ENCODE measurements at places on chromosomes 6 and 20.

GRCh38 chr6:8657522-8657921 is 222.2 kb upstream of the SLC35B3 start:
- no peak for DNase-seq

GRCh38 chr20:50034567-50035180 is 51.9 kb downstream of the SNAI1 start:
- DNase-seq, result peak; percentile 36

- peak; percentile 74 for DNase-seq
Observed at GRCh38 chr20:46694484-46694883, 5.2 kb upstream of the TP53RK start.

- no peak for DNase-seq
Observed at GRCh38 chr6:148382861-148383260, 40.2 kb downstream of the SASH1 start.

GRCh38 chr6:89525786-89526562 is 93.0 kb downstream of the ANKRD6 start:
- no peak for DNase-seq

- DNase-seq, result no peak
Observed at GRCh38 chr6:31794866-31795615, 511 bp downstream of the VARS1 start.

DNA sequence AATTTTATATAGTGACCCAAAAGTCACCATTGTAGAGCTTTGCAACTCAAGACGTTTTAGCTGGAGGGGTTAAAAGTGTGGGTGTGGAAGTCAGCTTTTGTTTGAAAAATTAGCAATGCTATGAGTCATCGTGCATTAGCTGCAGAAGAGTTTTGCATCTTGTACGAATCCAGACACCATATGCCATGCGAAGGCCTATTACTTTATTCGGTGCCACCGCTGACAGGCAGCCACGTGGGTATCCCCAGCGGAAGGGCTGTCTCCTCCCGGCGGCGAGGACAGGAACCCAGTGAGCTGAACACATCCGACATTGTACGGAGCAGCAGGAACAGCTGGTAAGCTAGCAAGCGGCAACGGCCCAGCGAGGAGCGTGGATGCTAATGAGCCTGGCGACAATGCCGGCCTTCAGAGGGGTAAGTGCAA is 84.4 kb downstream of the INSM1 start:
- peak; percentile 51 for DNase-seq

- DNase-seq, result no peak
Observed at GRCh38 chr6:38062066-38062465, 242.5 kb downstream of the ZFAND3 start.

- DNase-seq, result no peak
Observed at GRCh38 chr6:28323813-28324424, 12.0 kb downstream of the ZSCAN31 start.

DNA sequence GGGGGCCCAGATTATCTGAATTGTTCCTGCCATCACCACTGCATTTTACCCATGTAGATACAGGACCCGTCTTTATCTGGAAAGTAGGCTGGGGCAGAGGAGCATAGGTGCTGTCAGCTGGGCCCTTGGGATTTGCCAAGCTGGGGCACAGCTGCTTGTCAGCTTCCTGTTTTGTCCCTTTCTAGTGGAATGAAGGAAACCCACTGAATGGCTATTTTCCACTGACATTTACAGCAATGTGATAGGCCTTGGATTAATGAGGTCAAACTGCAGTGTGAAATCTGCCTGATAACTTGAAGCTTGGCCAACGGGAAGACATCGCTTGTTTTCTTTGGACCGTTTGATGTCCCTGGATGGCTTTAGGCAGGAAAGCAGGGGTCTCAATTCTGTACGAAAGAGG is 6.7 kb downstream of the PPP1R16B start:
- no peak for DNase-seq

GRCh38 chr6:7542874-7543624 is 1.6 kb downstream of the DSP start:
- peak; percentile 33 for DNase-seq

GRCh38 chr6:163529605-163530004 is 115.1 kb downstream of the QKI start:
- DNase-seq, result peak; percentile 83

GRCh38 chr6:36350681-36351571 is 14.2 kb upstream of the BNIP5 start:
- peak; percentile 98 for DNase-seq

GRCh38 chr6:113405326-113406047 is 451.7 kb upstream of the MARCKS start:
- no peak for DNase-seq

GRCh38 chr6:168000198-168001028 is 2.9 kb downstream of the KIF25 start:
- DNase-seq, result no peak

GRCh38 chr6:110999634-111000270 is 17.9 kb downstream of the RPF2 start:
- DNase-seq, result peak; percentile 63

- no peak for DNase-seq
Observed at GRCh38 chr6:145332011-145332410, 403.3 kb downstream of the EPM2A start.

GRCh38 chr20:57390604-57391438 is at the start of gene RBM38:
RBM38 (plus strand) TSS chr20:57391396; CDS start chr20:57391582, 186 bp downstream.
- DNase-seq, result peak; percentile 42

GRCh38 chr6:84177241-84177640 is 50.2 kb downstream of the CEP162 start:
- no peak for DNase-seq

DNA sequence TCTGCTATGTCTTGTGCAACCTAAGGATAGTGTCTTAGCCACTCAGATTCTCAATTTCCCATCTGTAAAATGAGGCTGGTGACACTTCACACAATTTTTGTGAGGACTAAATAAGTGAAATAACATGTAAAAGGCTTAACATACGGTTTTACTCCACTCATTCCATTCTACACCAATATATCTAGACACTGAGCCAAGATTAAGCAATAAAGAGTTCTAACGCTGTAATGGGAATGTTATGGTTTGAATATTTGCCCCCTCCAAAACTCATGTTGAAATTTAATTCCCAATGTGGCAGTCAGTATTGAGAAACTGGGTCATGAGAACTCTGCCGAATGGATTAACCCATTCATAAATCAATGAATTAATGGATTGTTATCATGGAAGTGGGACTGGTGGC is 301.0 kb downstream of the HACE1 start:
- no peak for DNase-seq

DNA sequence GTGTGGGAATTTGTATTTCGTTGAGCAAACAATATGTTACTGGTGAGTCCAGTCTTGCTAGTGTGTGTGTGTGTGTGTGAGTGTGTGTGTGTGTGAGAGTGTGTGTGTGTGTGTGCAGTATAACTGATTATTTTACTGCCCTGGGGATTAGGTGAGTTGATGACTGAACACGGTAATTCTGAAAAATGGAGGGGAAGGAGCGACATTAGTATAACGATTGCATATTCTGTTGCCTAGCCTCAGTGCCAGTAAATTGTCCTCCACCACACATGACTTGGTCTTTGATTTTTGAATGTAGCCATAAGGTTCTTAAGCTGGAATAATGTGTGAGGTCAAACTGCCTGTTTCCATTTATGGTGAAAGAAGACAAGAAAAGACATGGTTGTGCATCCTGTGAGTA is 121.1 kb downstream of the SLC24A3 start:
- no peak for DNase-seq

- no peak for DNase-seq
Observed at GRCh38 chr6:1729133-1729749, 119.5 kb downstream of the FOXC1 start.

GRCh38 chr6:161367472-161367871 is 93.6 kb upstream of the AGPAT4 start:
- DNase-seq, result no peak

DNA sequence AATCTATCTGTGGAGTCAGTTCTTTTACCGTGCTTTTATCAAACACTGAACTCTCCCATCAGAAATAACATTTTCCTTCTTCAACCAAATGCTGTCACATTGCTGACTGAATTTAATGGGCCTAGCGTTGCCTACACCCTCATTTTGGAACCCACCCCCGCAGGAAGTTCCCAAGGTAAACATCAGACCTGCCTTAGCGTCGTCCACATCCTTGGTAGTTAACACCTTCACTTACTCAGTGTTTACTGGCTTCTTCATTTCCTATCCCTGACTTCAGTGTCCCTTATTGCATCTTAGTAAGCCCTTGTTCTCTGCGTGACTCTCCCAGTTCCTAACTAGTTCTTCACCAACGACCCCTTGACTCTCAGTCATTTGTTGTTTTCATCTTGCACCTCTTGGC is 491.4 kb upstream of the SOX4 start:
- DNase-seq, result no peak

GRCh38 chr6:35096129-35096862 is 44.8 kb downstream of the TCP11 start:
- DNase-seq, result peak; percentile 83

GRCh38 chr20:55919319-55919718 is 86.0 kb downstream of the CBLN4 start:
- no peak for DNase-seq

DNA sequence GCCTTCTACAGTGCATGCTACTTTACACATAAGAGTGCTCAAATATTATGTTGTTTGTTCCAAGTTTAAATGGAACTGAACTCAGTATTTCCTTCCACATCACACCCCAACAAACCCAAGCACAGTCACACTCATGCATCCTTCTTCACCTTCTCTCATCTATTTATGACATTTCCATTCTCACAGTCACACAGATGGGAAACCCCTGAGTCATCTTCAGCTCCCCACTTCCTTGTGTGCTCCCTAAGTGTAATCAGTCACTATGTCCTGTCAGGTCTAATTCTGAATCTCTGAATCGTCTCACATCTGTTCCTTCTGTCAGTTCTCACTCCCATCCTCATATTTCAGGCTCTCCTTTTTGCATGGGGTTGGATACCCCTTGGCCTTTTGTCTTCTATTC is 96.0 kb downstream of the RIMS1 start:
- DNase-seq, result no peak

GRCh38 chr6:72703093-72703492 is 81.2 kb downstream of the KCNQ5 start:
- no peak for DNase-seq

GRCh38 chr6:119189498-119189897 is 111.0 kb upstream of the FAM184A start:
- DNase-seq, result no peak

GRCh38 chr20:8575114-8575513 is 443.0 kb downstream of the PLCB1 start:
- DNase-seq, result no peak

GRCh38 chr6:45209762-45210161 is 118.4 kb upstream of the RUNX2 start:
- peak; percentile 5 for DNase-seq

DNA sequence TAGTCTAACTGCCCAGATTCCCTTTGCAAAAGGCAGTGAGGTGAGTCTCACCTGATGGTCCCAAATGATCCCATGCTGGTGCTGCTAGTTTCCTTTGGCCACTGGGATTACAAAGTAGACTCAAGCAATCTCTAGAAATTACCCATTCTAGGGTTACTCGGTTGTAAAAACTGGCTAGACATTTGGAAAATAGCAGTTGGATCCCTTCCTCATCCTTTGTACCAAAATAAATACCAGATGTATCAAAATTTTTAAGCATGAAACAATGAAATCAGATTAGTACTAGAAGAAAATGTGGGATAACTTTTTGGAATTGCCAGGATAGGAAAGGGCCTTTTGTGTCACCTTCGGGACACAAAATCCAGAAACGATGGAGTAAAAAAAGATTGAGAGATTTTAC is 112.9 kb upstream of the TOP1 start:
- DNase-seq, result no peak

DNA sequence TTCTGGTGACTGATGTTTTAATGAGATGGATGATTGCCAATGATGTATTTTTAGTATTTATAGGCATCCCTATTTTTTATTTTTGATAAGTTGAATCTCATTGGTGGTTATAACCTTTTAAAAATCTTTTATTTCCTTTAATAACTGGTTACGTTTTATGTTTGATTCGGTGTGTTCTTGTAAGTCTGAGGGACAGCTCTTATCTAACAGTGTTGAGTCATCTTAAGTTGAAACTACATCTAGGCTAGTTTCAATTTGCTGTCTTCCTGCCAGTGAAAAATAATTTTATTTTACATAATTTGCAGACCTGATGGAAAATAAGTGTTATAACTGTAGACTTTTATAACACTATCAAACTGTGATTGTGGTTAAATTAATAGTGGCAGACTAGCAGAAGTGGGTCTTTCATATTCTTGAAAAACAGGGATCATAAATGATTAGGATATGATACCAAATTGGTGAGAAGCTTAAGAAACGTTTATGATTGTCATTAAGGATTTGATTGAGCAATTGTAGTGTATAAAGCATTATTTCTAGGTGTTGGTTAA is 4.6 kb downstream of the AFDN start:
- DNase-seq, result peak; percentile 32

- peak; percentile 44 for DNase-seq
Observed at GRCh38 chr20:23634985-23635767, 2.6 kb downstream of the CST3 start.

GRCh38 chr6:167746390-167746907 is 80.3 kb upstream of the AFDN start:
- no peak for DNase-seq

- no peak for DNase-seq
Observed at GRCh38 chr6:30683183-30683979, 3.1 kb downstream of the PPP1R18 start.

- no peak for DNase-seq
Observed at GRCh38 chr20:20297181-20297580, 70.7 kb upstream of the INSM1 start.

DNA sequence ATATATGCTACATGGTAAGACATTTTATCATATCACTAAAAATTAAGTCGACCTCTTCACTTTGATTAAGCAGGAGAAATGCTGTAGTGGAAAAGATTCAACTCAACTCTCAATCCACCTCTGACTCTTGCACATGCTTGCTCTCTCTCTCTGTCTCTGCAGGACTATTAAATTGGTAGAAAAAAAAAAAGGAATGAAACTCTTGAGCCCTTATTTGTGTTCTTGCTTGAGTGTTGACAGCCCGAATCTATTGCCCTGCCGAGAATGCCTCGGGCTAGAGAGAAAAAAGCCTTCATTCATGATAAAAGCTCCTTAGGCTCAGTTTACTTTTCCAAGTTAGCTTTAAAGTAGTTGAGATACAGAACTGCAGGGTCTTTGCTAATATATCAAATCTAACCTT is 722.2 kb downstream of the PRKN start:
- DNase-seq, result no peak

DNA sequence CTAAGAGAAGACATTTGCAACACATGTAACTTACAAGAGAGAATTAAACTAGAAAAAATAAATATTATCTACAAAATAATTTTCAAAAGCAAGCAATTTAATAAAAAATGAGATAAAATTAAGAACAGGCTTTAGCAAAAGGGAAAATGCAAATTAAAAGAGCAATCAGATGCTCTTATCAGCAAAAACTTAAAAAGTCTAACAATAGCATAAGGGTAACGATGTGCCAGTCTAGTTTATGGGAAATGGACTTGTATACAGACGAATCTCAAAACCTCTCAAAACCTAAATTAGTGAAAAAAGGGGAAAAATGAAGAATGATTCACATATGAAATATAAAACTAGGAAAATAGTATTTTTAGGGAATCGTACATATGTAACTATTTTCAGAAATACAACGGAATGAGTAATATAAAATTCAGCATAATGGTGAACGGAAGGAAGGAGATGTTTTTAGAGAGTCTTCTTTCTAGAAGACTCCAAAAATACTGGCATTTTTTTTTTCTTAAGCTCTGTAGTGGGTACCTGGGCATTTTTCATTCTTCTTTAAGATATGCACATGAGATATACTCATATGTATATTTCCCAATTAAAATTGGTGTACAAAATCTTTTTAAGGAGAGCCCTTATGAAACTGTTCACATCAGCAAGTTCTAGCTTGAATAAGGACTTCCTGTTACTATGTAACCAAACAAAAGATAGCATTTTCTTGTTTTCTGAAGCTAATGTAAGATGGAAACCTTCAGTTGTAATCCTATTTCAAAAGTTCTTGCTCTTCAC is 927 bp upstream of the MANEA start:
- peak; percentile 25 for DNase-seq
